ENCODE measurements at places on chromosomes 3 and 15. TPM values are rescaled to one million over a fixed set of nuclear protein-coding genes. Genes with fewer than 3 reads are reported as not detected.

GRCh38 chr3:123012652-123013051 is 14.9 kb downstream of the SEMA5B start:
- no peak overlapping the region for H3K4me3 ChIP-seq
- DNase-seq: no peak
- no peaks in the 10 kb centered on the region for H3K27me3 ChIP-seq
- H3K36me3 ChIP-seq: no peaks in the 10 kb centered on the region
- no peaks in the 10 kb centered on the region for H3K4me1 ChIP-seq

The TICRR gene
- total RNA-seq: 4.1 TPM

The ABHD17C gene
- 32.4 TPM for total RNA-seq

- H3K4me1 ChIP-seq: no peaks in the 10 kb centered on the region
- H3K4me3 ChIP-seq: no peak overlapping the region
- no peak for DNase-seq
- no peaks in the 10 kb centered on the region for H3K27me3 ChIP-seq
- no peak overlapping the region for H3K27ac ChIP-seq
Observed at GRCh38 chr15:87623832-87624231, 632.7 kb downstream of the NTRK3 start.

The PLSCR1 gene
- total RNA-seq: 90.1 TPM

GRCh38 chr3:40864146-40864782 is 335.0 kb upstream of the CTNNB1 start:
- no peak for DNase-seq
- no peak overlapping the region for H3K4me3 ChIP-seq
- H3K27ac ChIP-seq: no peak overlapping the region
- H3K27me3 ChIP-seq: no peaks in the 10 kb centered on the region
- no peaks in the 10 kb centered on the region for H3K36me3 ChIP-seq
- no peaks in the 10 kb centered on the region for H3K4me1 ChIP-seq

DNA sequence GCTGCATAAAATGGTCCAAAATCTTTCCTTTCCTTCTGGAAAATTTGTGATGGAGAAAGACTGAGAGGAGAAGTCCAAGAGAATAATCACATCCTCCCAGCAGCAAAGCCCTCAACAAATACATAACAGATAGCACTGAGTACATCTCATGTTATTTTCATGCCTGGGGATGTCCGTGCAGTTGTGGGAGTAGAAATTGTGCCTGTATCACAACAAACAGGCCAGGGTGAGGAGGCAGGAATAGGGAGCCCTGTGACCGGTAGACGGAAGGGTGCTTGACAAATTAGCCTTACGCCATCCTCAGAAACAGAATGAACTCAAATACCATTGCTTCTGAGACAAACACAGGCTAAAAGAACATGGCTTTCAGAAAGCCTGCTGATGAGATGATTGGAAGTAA is 333.2 kb upstream of the UMPS start:
- no peak overlapping the region for H3K4me3 ChIP-seq
- no peak overlapping the region for H3K27ac ChIP-seq
- H3K27me3 ChIP-seq: no peaks in the 10 kb centered on the region
- H3K36me3 ChIP-seq: no peaks in the 10 kb centered on the region
- H3K4me1 ChIP-seq: no peaks in the 10 kb centered on the region
- no peak for DNase-seq

- H3K27me3 ChIP-seq: no peaks in the 10 kb centered on the region
- no peaks in the 10 kb centered on the region for H3K4me1 ChIP-seq
- no peaks in the 10 kb centered on the region for H3K36me3 ChIP-seq
- no peak overlapping the region for H3K4me3 ChIP-seq
Observed at GRCh38 chr3:152556731-152557254, 278.1 kb upstream of the P2RY1 start.

The SLC6A20 gene
- total RNA-seq: 1.6 TPM

DNA sequence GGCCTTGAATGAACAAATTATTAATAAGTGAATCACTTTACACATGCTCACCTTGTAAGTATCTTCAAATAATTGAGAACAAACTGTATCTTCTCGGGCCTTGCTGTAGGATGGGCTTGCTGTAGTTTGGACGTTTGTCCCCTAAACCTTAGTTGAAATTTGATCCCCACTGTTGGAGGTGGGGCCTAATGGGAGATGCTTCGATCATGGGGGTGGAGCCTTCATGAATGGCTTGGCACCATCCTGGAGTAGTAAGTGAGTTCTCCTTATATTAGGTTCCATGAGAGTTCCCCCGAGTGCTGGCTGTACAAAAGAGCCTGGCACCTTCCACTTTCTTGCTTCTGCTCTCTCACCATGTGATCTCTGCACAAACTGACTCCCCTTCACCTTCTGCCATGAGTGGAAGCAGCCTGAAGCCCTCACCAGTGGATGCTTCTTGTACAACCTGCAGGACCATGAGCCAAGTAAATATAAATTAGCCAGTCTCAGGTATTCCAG is 29.3 kb downstream of the PIGB start:
- DNase-seq: no peak
- no peaks in the 10 kb centered on the region for H3K36me3 ChIP-seq
- H3K4me1 ChIP-seq: no peaks in the 10 kb centered on the region
- no peak overlapping the region for H3K27ac ChIP-seq

GRCh38 chr3:17915341-17915740 is 172.9 kb upstream of the TBC1D5 start:
- H3K4me1 ChIP-seq: no peaks in the 10 kb centered on the region
- no peak overlapping the region for H3K27ac ChIP-seq
- no peak for DNase-seq

The ACP3 gene
- 14,359 TPM for total RNA-seq

- DNase-seq: no peak
- H3K27me3 ChIP-seq: no peaks in the 10 kb centered on the region
- no peak overlapping the region for H3K27ac ChIP-seq
Observed at GRCh38 chr3:179673523-179673922, 20.7 kb downstream of the USP13 start.

- H3K4me3 ChIP-seq: no peak overlapping the region
- H3K36me3 ChIP-seq: no peaks in the 10 kb centered on the region
- H3K27me3 ChIP-seq: no peaks in the 10 kb centered on the region
- H3K4me1 ChIP-seq: no peaks in the 10 kb centered on the region
Observed at GRCh38 chr15:29480278-29480677, 210.7 kb upstream of the NSMCE3 start.

DNA sequence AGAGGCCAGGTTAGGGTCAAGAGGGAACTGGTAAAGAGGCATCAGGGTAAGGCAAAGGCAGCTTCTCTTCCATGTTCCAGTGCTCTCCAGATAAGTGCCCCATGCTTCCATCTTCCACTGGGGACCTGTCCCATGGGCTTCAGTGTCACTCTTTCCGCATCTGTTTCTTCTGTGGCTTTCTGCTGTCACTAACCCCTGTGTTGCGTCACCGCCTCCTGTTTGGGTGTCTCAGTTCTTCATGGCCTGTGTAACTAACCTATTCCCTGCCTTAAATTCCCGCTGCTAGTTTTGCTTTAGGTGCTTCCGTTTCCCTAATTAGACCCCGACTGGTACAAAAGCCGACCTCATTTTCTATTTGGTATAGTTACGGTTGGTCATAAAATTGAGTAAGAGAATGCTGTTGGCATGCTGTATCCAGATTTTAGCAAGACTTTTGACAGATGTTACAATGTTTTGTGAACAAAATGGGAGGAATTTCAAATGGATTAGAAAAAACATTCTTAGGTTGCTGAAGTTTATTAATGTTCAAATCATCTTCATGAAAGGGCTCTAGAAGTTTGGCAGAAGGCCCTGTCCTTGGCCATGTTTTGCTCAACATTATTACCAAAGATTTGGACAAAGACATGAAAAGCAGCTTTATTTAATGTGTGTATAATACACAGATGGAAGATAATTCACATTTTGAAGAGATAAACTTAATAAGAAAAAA is 245.3 kb downstream of the BBX start:
- H3K27ac ChIP-seq: no peak overlapping the region
- DNase-seq: no peak
- H3K27me3 ChIP-seq: no peaks in the 10 kb centered on the region
- H3K36me3 ChIP-seq: no peaks in the 10 kb centered on the region
- no peak overlapping the region for H3K4me3 ChIP-seq

- H3K27ac ChIP-seq: no peak overlapping the region
- no peaks in the 10 kb centered on the region for H3K4me1 ChIP-seq
- no peak overlapping the region for H3K4me3 ChIP-seq
- H3K36me3 ChIP-seq: no peaks in the 10 kb centered on the region
- no peak for DNase-seq
Observed at GRCh38 chr3:80017369-80017768, 249.6 kb upstream of the ROBO1 start.

GRCh38 chr15:63041974-63042876 is at the start of gene TPM1:
Gene TPM1, plus strand, starts transcription at chr15:63042747. Its CDS starts 83 bp downstream, at chr15:63042830.
- H3K4me3 ChIP-seq: peak within 1 kb of the TSS; percentile 58
- H3K27ac ChIP-seq: peak within 1 kb of the TSS; percentile 91
- DNase-seq: peak; percentile 63
- no peaks in the 10 kb centered on the region for H3K27me3 ChIP-seq
- H3K4me1 ChIP-seq: peaks cover 1% of the 10 kb centered on the region
- no peaks in the 10 kb centered on the region for H3K36me3 ChIP-seq

- no peaks in the 10 kb centered on the region for H3K4me1 ChIP-seq
- H3K4me3 ChIP-seq: no peak overlapping the region
- no peaks in the 10 kb centered on the region for H3K36me3 ChIP-seq
- no peak for DNase-seq
- H3K27me3 ChIP-seq: no peaks in the 10 kb centered on the region
- no peak overlapping the region for H3K27ac ChIP-seq
Observed at GRCh38 chr15:20407553-20407952, 134.0 kb downstream of the GOLGA6L6 start.

The HTR3E gene
- total RNA-seq: not detected

The PRR23E gene
- total RNA-seq: not detected

DNA sequence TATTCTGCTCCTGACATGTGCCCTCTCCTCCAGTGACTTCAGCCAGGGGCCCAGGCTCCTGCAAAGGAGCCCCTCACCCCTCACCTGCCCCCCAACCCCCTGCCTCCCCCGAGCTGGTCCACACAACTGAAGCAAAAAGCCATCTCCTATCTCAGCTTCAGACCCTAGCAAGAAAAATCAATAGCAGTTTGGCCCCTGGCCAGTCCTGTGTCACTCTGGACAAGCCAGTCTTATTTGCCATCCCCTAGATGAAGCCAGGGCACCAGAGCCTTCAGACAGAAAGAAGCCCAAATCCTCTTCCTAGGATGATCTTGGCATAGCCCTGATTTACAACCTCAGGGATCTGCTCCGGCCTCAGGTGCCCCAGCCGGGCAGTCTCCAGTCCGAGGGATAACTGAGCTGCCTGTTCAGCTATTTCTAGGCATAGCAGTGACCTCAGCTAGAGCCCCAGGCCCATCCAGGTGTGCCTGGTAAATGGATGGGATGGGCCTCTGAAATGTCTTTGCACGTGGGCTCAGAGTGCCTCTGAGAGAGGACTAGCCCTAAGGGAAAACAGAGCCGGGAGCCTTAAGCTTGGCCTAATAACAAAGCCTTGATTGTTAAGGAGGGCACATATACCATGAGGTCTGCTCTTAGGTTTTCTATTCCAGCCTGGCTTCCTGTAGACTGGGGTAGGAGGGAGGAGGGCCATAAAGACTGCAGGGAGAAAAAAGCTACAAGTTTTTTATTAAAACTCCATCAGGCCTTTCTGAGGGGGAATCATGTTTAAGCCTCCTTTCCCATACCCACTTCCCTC is 242.0 kb downstream of the SHQ1 start:
- no peaks in the 10 kb centered on the region for H3K36me3 ChIP-seq
- no peak overlapping the region for H3K4me3 ChIP-seq
- H3K4me1 ChIP-seq: no peaks in the 10 kb centered on the region
- H3K27me3 ChIP-seq: no peaks in the 10 kb centered on the region
- H3K27ac ChIP-seq: no peak overlapping the region

The CSTA gene
- 14.5 TPM for total RNA-seq
